ENCODE measurements at places on chromosomes 11 and 22.

GRCh38 chr11:67059671-67060070, 3.0 kb downstream of the RHOD start:
- DNase-seq, result no peak

- no peak for DNase-seq
Observed at GRCh38 chr22:25203082-25203481, 3.4 kb downstream of the CRYBB3 start.

DNA sequence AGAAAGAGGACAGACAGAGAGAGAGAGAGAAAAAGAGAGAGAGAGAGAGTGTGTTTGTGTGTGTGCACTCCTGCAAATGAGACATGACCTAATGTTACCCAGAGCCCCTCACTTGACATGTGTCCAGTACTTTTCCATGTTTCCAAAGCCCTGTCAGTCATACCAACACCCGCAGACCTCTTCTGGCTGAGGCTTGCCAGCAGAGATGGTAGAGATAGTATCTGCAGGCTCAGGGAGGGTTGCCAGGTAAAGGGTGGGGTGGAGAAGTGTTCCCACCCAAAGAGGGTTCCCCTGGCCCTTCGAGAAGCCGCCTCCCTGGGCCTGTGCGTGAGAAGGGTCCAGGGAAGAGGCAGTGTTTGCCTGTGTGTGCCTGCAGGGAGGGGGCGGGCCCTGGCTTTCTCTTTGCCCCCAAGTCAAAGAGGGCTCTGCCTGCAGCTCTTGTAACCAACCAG, 40.7 kb downstream of the POU2F3 start:
- no peak for DNase-seq

DNA sequence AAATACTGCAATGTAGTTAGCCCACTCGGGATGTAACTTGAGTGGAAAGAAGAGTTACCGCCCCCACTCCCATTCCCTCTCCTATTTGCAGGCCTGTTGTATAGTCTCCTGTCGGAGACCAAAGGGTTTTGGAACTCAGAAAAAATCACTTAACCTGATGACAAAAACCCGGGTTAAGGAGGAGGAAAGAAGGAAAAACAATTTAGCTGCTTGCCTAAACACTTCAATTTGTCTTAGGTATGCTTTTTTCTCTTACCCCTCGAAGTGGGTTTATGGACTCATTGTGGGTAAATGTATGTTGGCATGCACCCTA, 2.2 kb downstream of the YAP1 start:
- no peak for DNase-seq

DNA sequence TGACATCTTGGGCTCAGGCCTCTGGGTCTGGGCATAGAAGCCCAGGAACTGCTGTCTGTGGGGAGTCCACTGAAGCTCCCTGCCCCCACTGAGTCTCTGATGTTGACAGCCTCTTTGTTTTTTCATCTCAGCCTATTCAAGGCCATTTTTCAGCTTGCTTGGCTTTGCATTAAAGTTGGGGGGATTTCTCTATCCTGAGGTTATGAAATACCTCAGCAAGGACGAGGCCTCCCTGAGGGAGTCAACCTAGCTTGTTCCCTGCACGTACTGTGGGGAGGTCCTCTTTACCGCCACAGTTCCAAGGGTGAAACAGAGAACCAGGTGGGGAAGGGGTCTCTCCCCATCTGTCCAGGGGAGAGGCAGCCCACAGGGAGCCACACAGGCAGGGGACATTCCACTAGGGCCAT, 8.4 kb downstream of the KCNQ1OT1 start:
- no peak for DNase-seq

DNA sequence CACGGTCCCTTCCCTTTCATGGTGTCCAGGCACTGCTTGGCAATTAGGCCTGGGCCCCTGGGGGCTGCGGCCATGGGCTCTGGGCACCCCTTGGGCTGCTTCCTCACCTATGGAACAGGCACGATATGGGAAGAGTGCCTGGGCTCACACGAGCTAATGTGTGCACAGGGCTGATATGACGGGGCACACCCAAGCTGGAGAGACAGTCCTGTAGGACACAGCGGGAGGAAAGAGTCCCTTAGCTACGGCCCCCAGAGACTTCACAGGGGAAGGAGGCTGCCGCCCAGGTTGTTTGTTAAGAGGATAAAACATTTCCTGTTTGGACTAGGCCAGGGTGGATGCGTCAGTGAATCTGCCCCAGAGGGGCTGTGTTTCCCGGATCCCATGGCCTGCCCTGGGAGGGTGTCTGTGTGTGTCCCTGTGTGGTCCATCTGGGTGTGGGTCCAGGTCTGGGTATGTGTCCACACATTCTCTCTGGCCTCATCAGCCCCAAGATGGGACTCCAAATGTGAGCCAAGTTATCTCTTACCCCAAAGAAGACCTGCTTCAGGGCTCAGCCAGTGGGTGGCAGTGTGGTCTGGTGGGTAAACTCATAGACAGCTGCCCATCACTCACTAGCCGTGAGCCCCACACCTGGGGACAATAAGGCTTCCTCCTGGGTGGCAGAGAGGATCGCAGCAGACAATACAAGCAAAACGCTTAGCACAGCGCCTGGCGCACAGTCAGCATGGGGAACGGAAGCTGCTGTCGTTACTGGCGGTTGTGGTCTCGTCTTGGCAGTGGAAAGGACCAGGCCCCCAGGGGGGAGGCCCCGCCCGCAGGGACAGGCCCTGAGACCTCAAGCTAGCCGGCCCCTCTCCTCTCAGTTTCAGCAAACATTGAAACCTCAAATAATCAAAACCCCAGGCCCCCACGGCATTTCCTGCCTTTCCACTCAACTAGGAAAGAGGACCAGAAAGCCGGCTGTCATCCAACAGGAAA, 3.2 kb upstream of the EMID1 start:
- no peak for DNase-seq

DNA sequence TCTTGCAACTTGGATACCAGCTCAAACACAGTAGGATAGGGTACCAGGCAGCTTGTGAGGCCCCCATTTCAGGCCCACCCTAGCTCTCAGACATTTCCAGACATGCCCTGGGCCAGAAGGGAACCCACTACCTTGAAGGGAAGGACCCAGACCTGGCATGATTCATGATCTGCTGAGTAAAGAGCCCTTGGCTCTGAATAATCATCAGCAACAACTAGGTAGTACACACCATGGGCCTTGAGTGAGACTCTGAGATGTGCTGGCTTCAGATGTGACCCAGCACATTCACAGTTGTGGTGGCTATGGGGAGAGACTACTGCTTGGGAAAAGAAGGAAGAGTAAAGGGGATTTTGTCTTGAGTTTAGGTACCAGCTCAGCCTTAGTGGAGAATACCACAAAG, 23.6 kb downstream of the JRKL start:
- no peak for DNase-seq

- DNase-seq, result no peak
Observed at GRCh38 chr22:41459431-41459830, 9.1 kb downstream of the PHF5A start.
